T-helper 2 cell treated with Interferon-gamma antibody and Interleukin-4, amounts not matched to agents 5 μg/mL and 100 μg/mL, for 36 hours (primary cell): ENCODE measurements at places on chromosomes 5 and 9.
A peak's percentile ranks its signal among the peaks of the same experiment; 100 is the strongest.

- DNase-seq = no peak
These were observed 375.2 kb upstream of the IRX2 start for GRCh38 chr5:3126639-3127038.

DNA sequence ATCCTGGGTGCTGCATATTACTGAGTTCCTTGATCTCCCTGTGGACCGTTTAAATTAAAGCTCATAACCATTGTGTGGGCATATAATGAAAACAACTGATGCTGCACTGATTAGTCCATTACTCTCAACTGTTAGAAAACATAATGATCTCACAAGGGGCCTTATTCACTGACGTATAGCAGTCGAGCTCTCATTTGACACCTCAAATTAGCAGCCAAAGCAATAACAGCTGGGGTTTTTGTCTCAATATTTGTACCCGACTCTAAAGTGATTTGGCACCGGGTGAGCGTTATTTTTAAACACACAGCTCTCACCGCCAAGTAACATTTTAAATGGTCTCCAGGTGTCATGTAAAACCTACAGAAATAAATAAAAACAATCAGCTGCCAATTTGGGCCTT is 252.2 kb upstream of the PANK3 start:
- no peak for DNase-seq

- no peak for DNase-seq
These were observed 251.7 kb upstream of the TYRP1 start for GRCh38 chr9:12441506-12441905.

- DNase-seq = no peak
These were observed 23.9 kb upstream of the AFAP1L1 start for GRCh38 chr5:149247726-149248125.

GRCh38 chr5:100520348-100520747 is 14.8 kb upstream of the FAM174A start:
- no peak for DNase-seq

DNA sequence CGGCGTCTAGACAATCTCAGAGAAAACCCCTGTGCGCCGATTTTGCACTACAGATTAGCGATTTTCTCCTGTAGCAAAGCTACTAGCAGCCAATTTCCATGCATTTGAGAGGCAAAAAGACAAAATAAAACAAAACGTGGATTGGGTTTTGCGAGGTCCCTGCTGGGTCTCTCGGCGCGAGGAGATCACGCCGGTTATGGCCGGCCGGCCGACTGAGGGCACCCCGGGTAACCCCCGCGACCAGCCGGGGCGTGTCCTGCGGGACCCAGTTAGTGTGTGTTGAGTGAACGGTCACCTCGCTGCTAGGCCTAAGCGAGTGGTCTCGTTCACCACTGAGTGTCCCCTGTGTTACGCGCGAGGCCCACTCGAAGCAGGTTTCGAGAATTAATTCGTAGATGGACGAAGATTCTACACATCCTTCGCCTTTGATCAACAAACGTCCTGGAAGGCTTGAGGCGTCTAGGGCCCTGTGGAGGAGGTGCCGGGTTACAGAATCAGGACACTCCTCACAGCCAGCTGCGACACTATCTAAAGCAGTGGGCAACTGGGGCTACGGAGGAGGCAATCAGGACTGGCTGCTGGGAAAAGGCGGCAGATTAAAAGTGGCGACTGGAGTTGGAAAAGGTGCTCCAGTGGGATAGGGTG is 764 bp upstream of the VDAC1 start:
- no peak for DNase-seq

GRCh38 chr5:177303925-177304391 is 359 bp downstream of the PRELID1 start:
- no peak for DNase-seq

- DNase-seq = no peak
These were observed 61.9 kb upstream of the ELL2 start for GRCh38 chr5:96023518-96023917.

DNA sequence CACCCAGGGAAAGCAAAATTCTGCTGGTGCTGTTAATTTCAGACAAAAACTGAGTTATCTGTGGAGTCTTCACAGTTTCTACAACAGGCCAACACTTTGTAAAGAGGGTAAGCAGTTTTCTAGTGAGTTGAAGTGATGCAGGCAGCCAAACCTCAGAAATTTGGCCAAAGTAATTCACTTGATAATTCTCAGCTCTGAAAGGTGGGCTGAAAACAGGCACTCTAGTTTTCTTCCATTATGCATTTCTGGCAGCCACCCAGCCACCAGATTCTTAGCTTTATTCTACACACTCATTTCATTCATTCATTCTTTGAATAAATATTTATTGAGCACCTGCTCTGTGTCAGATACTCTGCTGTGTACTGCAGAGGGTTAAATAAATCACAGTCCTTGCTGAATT is 184.2 kb downstream of the RAB3C start:
- no peak for DNase-seq

DNA sequence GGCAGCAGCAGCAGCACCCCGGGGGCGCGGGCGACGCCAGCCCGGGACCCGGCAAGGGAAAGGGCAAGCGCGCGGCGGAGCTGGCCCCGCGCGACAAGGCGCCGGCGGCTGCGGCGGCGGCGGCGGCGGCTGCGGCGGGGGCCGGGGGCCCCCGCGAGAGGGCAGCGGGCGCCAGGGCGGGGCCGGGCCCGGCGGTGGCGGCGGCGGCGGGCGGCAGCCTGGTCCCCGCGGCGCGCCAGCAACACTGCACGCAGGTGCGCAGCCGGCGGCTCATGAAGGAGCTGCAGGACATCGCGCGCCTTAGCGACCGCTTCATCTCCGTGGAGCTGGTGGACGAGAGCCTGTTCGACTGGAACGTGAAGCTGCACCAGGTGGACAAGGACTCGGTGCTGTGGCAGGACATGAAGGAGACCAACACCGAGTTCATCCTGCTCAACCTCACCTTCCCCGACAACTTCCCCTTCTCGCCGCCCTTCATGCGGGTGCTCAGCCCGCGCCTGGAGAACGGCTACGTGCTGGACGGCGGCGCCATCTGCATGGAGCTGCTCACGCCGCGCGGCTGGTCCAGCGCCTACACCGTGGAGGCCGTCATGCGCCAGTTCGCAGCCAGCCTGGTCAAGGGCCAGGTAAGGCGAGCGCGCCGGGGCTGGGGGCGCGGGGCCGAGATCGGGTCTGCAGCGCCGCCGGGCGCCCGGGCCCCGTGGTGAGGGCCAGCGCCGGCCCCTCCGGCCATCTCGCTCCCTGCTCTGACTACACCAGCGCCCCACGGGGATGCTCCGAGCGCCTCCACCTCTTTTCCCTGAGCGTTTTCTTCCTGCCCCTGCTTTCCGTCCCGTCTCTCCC is at the start of gene UBE2QL1:
Gene UBE2QL1, plus strand, starts transcription at position 238 of the 843 bp plus-strand sequence. Its CDS starts 35 bp downstream, at position 273.
- DNase-seq = no peak

DNA sequence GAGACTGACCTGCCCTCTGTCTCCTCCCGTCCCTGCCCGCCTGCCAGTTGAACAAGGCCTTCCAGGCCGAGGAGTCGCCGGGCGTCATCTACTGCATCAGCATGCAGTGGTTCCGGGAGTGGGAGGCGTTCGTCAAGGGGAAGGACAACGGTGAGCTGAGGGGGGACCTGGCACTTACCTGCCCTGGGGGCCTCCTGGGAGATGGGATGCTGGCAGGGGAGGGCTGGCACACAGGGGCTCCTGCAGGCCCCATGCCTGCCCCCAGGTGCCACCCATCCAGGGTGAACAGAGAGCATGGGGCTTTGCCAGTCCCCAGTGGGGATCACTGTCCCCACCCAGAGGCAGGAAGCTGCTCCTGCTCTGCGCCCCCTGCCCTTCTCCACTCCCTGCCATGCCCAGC is 43.0 kb downstream of the USP20 start:
- DNase-seq = no peak

DNA sequence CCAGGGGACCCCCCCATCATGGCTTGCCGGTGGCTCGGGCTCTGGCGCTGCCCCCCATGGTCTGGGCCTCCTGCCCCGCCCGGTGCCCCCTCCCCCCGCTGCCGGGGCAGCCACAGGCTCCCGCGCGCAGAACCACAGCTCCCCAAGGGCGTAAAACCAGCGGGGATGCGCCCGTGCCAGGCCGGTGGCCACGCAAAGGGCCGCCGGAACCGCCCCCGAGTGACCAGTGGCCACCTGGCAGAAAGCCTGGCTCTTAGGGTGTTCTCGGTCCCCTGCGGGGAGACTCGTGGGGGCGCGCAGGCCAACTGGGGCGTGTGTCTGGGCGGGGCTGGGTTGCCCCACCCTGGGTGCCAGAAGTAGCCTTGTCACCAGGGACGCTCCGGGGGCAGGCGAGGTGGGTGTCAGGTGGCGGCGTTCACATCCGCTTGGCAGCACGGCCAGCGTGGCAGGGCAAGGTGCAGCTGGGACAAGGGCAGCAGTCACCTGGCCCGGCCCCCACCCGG is 515 bp upstream of the AGPAT2 start:
- DNase-seq = no peak

DNA sequence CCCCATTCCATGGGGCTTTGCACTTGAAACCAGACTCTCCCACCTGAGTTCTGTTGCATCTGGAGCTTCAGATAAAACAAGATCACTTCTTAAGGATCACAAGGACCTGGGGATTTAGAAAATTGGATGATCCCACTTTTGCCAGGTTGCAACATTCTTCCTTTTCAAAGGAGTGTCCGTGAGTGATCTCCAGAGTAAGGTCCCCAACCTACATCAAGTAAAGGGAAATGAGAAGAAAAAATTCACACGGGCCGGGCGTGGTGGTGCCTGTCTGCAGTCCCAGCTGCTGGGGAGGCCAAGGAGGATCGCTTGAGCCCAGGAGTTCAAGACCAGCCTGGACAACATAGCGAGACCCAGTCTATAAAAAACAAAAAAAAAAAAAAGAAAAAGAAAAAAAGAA is 41.2 kb upstream of the COL5A1 start:
- no peak for DNase-seq

GRCh38 chr5:87300744-87301143 is 33.1 kb downstream of the RASA1 start:
- DNase-seq = peak; percentile 61

DNA sequence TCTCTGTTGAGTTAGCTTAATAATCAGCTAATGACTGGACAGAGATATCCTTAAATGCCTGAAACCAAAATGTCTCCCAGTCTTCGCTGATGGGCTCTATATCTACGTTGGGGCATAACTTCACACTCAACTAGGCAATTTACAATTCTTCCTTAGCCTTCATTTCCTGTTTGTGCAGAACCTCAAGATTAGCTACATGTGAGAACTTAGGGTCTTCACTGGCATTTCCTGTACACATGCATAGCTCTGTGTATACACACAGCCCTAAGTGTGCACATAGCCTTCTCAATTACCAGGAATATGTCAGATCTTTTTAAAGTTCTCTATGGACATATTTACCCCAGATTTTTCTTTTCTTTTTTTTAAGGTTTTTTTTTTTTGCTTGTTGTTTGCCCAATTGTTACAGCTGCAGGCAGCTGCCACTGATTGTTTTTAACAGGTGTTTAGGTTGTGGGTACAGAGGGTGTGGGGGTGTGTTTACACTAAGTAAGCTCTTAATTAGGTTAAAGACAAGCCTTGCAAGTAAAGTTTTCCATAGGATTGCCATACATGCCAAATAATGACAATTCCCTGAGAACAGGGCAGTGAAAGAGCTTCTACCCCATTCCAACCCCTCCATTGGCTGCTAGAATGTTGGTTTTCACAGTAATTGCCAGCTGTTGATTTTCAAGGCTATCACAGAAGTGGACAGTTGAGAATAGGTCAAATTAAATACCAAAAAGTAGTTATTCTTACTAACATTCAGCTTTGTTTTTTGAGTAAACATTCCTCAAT is 441.0 kb downstream of the TLE4 start:
- DNase-seq = no peak

DNA sequence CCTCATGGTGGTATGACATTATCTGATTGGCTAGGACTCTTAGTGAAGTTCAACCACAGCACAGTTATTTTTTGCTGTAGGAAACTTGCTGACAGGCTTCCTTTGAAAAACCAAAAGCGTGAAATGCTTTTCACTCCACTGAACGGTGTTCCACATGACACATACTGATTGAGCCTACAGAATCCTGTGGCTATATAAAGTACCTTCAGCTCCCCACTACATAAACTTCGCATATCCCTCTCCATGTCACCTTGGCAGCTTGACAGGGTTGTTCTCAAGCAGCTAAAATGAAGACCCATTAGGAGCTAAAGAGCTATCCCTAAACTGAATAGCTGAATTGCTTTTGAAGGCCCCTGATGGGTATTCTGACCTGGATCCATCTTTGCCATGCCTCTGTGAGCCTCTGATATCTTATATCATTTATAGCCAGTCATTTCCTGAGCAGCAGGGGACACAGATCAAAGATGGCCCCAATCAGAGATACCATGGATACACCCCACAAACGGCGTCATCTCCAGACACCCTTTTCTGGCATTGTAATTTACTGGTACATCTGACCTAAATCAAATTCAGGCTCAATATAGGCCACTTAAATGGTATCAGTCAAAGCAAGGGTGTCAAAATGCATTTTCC is 91.5 kb downstream of the APBA1 start:
- no peak for DNase-seq

DNA sequence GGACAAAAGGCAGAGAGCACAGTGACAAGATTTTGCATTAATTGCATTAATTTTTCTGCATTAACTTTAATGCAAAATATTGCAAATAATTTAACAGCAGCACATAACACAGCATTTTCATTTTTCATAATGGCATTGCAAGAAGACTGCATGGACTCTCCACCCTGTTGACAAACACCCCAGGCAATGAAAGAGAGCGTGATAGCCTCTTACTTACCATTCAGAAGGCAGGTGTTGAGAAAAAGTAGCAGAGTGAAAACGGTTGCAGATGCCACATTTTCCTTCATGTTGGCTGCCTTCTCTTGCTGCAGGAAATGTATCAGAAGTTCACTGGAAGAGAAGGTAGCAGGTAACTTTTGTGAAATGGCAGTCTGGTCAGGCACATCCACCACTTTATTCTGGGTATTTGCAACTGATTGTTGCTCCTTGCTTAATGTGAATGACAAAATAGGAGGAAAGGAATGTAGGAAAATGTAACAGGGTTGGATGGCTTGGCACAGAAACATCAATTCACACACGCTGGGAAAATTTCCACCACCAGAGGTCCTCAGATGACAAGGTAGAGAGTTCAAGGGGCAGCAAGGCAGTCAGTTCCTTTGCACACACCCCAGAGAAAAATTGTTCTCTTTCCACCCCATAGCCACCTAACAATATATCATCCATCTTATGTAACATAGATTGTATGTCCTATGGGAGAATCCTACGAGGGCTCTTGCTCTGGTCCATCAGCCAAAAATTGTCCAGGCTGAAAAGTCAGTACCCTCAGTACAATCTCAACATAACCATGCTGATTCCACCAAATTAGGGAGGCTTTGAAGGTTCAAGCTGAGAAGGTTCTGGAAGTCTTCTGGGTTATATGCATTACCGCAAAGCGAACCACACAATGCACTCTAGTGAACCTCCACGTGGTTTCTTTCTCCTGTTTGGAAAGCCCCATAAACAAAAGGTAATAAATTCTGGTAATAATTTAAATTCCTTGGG is 41.9 kb upstream of the AGXT2 start:
- peak; percentile 15 for DNase-seq
